Ammon's horn (tissue), 1 donor: ENCODE measurements at places on chromosomes 1 and 21.

DNA sequence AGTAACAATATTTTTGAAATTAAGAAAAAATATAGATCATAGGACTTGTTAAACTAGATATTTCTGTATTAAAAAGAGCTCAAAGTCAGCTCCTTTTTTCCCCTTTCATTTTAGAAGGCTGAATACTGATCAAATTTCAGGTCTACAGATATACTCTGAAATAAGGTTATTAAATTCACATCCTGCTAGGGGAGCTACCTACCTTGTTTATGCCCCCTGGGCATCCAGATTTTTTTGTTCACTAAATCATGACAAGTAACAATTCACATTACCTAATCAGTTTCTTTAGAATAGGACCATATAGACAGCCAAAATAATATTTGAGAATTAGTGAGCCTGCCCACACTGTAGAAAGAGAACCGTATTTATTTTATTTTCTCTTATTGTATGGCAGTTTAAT is 276.2 kb downstream of the USP25 start:
- no peak for DNase-seq

- DNase-seq: no peak
Measured at GRCh38 chr1:164823486-164824279, 264.7 kb downstream of the PBX1 start.

GRCh38 chr1:206713070-206713469 is 28.4 kb downstream of the MAPKAPK2 start:
- no peak for DNase-seq

DNA sequence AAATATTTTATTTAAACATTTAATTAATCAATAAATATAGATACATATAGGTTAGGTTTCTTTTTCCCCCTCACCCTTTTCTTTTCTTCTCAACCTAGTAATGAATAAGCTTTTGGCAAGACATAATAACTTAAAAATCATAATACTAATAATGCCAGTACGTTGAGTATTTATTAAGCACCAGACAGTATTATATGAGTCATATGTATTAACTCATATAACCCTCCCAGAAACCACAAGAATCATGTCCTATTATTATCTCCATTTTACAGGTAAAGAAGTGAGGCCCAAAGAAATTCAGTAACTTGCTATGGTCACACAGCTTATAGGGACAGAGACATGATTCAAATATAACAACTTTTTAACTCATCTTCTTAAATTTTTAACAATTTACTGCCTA is 834.5 kb upstream of the ADGRL2 start:
- DNase-seq: no peak

- no peak for DNase-seq
Measured at GRCh38 chr1:244439391-244440032, 12.2 kb downstream of the ADSS2 start.
